A549 treated with DMSO at 1 μM for 4 hours (cell line): ENCODE measurements at places on chromosomes 6 and 20. TPM values are rescaled to one million over a fixed set of nuclear protein-coding genes. Genes with fewer than 3 reads are reported as not detected.

Gene GMPR
- total RNA-seq: 0.30 to 0.59 TPM (median 0.33 TPM) in 5 replicates

Gene C6orf163
- 0.15 to 0.19 TPM (median 0.17 TPM) in 3 of 5 replicates, not detected in the others for total RNA-seq

Gene OR12D3
- total RNA-seq: not detected in 5 replicates

Gene RPS10
- total RNA-seq: 1,931 to 2,114 TPM (median 1,979 TPM) in 5 replicates

Gene TPX2
- total RNA-seq: 98.8 to 113 TPM (median 111 TPM) in 5 replicates

Gene C20orf144
- 0.05 to 0.15 TPM (median 0.10 TPM) in 3 of 5 replicates, not detected in the others for total RNA-seq

Gene TINAG
- not detected in 5 replicates for total RNA-seq

Gene ELOVL2
- total RNA-seq: 6.3 to 9.1 TPM (median 7.9 TPM) in 5 replicates

Gene KIF25
- 0.06 to 0.07 TPM in 2 of 5 replicates, not detected in the others for total RNA-seq

Gene HRH3
- not detected in 5 replicates for total RNA-seq

Gene MYLIP
- total RNA-seq: 3.0 to 3.8 TPM (median 3.2 TPM) in 5 replicates

Gene KCNK15
- total RNA-seq: 0.57 to 0.85 TPM (median 0.69 TPM) in 5 replicates

Gene RNF5
- 36.2 to 45.9 TPM (median 44.5 TPM) in 5 replicates for total RNA-seq

Gene TBX18
- total RNA-seq: 13.2 to 21.9 TPM (median 19.0 TPM) in 5 replicates

Gene E2F1
- 28.9 to 32.1 TPM (median 29.9 TPM) in 5 replicates for total RNA-seq

Gene MUC22
- 0.01 to 0.02 TPM (median 0.02 TPM) in 3 of 5 replicates, not detected in the others for total RNA-seq

Gene FAM217B
- 5.9 to 8.8 TPM (median 7.2 TPM) in 5 replicates for total RNA-seq

Gene PHACTR1
- 0.05 TPM in 1 of 5 replicates, not detected in the others for total RNA-seq

Gene LPIN3
- 7.6 to 12.4 TPM (median 9.9 TPM) in 5 replicates for total RNA-seq

Gene GINM1
- total RNA-seq: 24.1 to 29.4 TPM (median 27.7 TPM) in 5 replicates

Gene GSTA4
- total RNA-seq: 7.5 to 9.5 TPM (median 9.2 TPM) in 5 replicates

Gene ARMH2
- not detected in 5 replicates for total RNA-seq

Gene TMC2
- total RNA-seq: not detected in 5 replicates

Gene LTB
- 0.29 to 0.50 TPM (median 0.49 TPM) in 5 replicates for total RNA-seq

Gene FOXQ1
- total RNA-seq: 2.5 to 4.6 TPM (median 4.1 TPM) in 5 replicates

Gene CPXM1
- total RNA-seq: not detected in 5 replicates

Gene BACH2
- total RNA-seq: 0.30 to 0.50 TPM (median 0.42 TPM) in 5 replicates

Gene ETV7
- 0.13 to 0.17 TPM (median 0.15 TPM) in 4 of 5 replicates, not detected in the other for total RNA-seq

Gene HNF4A
- 14.3 to 16.7 TPM (median 15.4 TPM) in 5 replicates for total RNA-seq

Gene RAET1G
- 7.5 to 12.2 TPM (median 10.3 TPM) in 5 replicates for total RNA-seq

Gene NKX2-2
- not detected in 5 replicates for total RNA-seq

Gene ARMC12
- 0.18 to 0.40 TPM (median 0.24 TPM) in 5 replicates for total RNA-seq

Gene THBD
- 21.5 to 29.2 TPM (median 25.5 TPM) in 5 replicates for total RNA-seq

Gene LY6G6D
- total RNA-seq: not detected in 5 replicates

Gene DEF6
- 0.03 to 0.30 TPM (median 0.08 TPM) in 3 of 5 replicates, not detected in the others for total RNA-seq

Gene FAM229B
- 5.2 to 9.3 TPM (median 9.2 TPM) in 5 replicates for total RNA-seq

Gene BPIFA1
- total RNA-seq: not detected in 5 replicates

Gene PRICKLE4
- total RNA-seq: 0.23 to 0.85 TPM (median 0.60 TPM) in 4 of 5 replicates, not detected in the other

Gene SNAI1
- total RNA-seq: 13.6 to 19.4 TPM (median 17.3 TPM) in 5 replicates

Gene TMEM244
- not detected in 5 replicates for total RNA-seq

Gene NNAT
- total RNA-seq: not detected in 5 replicates

Gene HLA-DQB2
- total RNA-seq: not detected in 5 replicates

Gene LY6G5C
- total RNA-seq: 0.95 to 2.0 TPM (median 1.3 TPM) in 5 replicates

Gene STX7
- 19.0 to 26.6 TPM (median 23.8 TPM) in 5 replicates for total RNA-seq

Gene SLC35D3
- total RNA-seq: 0.03 to 0.10 TPM (median 0.05 TPM) in 5 replicates

Gene CENPW
- 32.5 to 43.6 TPM (median 41.4 TPM) in 5 replicates for total RNA-seq

Gene OXT
- total RNA-seq: not detected in 5 replicates

Gene TBXT
- total RNA-seq: not detected in 5 replicates
